MM.1S (cell line): ENCODE measurements at places on chromosomes 11 and 22.
A peak's percentile ranks its signal among the peaks of the same experiment; 100 is the strongest.

DNA sequence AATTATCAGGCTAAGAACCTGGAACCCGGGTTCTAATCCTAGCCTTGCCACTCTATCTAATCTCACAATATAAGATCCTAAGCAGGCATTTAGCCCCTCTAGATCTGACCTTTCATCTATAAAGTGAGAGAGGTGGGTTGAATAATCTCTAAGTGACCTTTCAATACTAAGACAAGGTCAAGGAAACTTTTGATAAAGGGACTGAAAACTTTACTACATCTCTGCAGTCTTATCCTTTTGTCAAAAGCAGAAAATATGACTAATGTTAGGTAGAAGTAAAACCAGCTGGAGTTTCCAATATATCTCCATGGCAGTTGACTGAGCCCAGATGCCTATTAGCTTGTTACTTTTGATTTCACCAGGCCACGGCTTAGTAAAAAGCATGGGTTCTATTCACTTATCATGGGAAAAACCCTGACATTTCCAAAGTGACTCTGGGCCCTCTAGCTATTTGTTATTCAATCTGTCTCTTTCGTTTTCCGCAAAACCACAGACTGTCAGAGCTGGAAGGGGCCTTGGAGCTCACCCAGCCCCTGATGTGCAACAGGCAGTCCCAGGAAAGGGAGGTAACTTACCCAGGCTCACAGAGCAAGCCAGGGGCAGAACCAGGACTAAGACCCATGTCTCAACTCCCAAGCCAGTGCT, 75.8 kb downstream of the RAB30 start:
- DNase-seq: peak; percentile 67

DNA sequence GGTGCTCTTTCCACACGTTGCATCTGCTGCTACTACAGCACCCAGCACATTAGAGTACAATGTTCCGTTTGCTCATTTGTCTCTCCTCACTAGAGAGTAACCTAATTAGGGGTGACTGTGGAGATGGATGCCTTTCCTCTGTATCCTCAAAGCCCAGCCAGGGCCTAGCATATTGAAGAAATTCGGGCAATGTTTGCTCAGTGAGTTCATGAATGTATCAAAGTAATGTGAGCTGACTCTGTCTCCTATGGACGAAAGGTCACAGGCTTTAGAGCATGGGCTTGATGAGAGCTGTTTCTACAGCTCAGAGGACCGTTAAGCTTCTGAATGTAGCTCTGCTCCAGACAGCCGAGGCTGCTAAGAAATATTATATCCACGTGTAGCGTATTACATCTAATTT, 67.5 kb downstream of the C11orf58 start:
- DNase-seq: no peak

DNA sequence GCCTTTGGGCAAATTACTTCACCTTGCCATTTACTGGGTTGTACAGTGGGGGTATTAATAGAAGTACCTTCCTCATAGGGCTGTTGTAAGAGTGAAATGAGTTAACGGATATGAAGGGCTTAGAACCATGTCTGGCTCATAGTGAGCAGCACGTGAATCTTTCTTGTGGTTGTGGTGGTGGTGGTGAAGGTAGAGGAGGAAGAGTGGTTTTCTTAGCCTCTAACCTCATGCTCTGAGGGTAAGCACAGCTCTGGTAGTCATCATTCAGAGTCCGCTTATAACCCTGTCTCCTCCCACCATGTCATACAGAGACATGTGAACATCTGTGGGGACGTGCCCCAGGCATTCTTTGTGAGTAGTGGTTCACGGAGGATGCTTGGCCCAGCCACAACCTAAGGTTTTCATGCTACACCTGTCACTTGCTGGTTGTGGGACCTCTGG, 43.6 kb downstream of the TEAD1 start:
- peak; percentile 97 for DNase-seq

GRCh38 chr11:13143486-13144297, 133.9 kb upstream of the BMAL1 start:
- no peak for DNase-seq
